ENCODE measurements at places on chromosomes 6 and 20.

DNA sequence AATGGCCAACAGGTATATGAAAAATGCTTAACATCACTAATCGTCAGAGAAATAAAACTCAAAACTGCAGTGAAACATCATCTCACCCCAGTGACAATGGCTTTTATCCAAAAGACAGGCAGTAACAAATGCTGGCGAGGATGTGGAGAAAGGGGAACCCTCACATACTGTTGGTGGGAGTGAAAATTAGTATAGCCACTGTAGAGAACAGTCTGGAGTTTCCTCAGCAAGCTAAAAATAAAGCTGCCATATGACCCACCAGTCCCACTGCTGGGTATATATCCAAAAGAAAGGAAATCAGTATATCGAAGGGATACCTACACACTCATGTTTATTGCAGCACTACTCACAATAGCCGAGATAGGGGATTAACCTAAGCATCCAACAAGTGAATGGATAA is 23.4 kb upstream of the INSM1 start:
- no peak for DNase-seq

DNA sequence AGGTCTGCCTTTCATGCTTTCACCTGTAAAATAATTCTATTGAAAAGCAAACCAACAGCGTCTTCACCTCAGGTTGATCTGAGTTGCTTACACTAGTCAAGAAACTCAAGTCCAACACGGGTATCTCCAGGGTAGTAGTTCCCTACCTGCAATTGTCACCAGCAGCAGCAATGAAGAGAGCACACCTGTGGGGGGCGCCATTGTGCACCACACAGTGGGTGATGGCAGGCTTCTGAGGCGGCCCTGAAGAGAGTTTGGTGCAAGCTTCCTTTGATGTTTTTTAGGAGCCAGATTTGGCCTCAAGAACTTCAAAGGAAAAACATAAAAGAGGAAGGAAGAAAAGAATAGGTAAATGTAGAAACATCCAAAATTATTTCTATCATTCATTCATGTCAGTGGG is 45.1 kb downstream of the KIAA0319 start:
- DNase-seq: no peak

DNA sequence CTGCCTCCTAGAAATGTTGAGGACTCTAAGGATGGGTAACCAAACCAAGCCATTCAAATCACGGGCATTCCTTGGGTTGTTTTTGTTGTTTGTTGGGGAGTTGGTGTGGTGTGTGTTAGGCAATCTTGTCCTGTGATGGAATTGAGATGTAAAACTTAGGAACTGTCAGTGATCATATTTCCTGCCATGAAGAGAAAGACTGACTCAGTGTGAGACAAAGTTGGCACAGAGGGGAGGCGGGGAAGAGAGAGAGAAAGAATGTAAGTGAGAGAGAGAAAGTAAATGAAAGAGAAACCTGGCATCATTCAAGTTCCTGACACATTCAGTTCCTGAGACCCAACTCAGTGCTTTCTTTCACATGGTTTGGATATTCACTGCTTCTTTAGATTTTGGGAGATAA is 21.6 kb upstream of the FBXO30 start:
- DNase-seq: no peak

DNA sequence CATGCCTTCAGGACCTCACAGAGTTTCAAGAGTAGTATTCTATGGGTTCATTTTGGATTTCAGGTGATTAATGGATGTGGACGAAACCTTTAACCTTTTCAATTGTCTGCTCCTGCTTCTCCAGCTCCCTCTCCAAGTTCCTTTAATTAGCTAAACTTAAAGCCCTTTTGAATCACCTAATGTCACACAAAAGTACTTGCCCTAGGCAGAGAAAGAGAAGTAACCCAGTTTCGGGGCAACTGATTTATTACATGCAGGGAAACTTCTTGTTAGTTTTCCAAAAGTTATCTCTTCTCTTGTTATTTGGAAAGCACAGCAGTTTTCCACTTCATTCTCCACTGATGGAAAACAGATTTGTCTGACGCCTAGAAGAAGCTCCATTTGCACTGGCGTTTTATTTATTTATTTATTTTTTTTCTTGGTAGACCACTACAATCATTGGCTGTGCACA is 407.7 kb upstream of the JARID2 start:
- no peak for DNase-seq

- DNase-seq: no peak
Observed at GRCh38 chr20:63626424-63627128, at the start of gene GMEB2. GMEB2 (minus strand) TSS chr20:63627101; CDS start chr20:63619397, 7,704 bp downstream.

DNA sequence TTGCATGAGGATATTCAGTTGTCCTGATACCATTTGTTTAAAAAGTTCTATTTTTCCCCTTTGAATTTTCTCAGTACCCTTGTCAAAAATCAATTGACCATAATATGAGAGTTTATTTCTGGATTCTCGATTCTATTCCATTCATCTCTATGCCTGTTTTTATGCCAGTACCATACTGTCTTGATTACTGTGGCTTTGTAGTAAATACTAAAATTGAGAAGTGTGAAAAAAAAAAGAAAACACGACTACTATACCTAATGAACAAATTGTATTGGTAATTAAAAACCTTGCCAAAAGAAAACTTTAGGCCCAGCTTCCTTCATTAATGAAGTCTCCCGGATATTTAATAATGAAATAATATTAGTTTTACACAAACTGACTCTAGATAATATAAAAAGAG is 185.7 kb downstream of the TBC1D7 start:
- DNase-seq: no peak

- DNase-seq: no peak
Observed at GRCh38 chr6:133796235-133796634, 92.7 kb upstream of the TCF21 start.

DNA sequence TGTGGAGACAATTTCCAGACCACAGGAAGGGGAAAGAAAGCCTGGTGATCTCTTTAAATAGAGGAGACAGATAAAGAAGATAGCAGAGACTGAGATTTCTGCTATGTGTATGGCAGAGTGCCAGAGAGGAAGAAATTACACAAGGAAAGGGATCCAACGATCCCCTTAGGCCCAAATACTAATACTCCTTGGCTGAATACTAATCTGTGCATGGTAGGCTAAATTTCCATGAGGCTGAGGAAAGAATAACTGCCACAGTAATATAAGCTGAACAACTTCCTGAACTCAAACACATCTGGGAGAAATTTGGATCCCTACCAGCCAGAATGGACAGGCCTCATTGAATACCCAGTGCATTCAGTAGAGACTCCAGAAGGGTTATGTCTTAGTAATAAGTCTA is 83.3 kb upstream of the TNFAIP3 start:
- no peak for DNase-seq

DNA sequence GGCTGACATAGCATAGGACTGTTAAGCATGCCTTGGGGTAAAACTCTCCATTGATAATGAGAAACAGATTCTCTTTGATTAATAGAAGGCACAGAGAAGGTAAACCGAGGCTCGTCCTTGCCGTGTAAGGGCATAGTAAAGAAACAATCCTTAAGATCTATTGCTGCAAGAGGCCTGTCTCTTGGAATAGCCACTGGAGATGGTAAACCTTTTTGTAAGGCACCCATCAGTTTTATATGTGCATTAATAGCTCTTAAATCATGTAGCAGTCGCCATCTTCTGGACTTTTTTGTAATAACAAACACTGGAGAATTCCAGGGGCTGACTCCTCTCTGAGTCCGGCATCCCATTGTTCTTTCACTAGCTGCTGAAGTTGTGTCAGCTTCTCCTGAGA is 8.4 kb upstream of the ABHD12 start:
- peak; percentile 65 for DNase-seq

GRCh38 chr6:29702519-29703103 is 20.6 kb upstream of the HLA-F start:
- DNase-seq: no peak

GRCh38 chr6:166556863-166557322 is 29.6 kb downstream of the RAMACL start:
- DNase-seq: peak; percentile 79

- DNase-seq: no peak
Observed at GRCh38 chr20:63889241-63890200, 5.4 kb upstream of the DNAJC5 start.

- DNase-seq: no peak
Observed at GRCh38 chr20:8735674-8736073, 333.2 kb upstream of the PLCB4 start.

GRCh38 chr6:123415844-123416468 is 220.8 kb downstream of the TRDN start:
- peak; percentile 85 for DNase-seq

GRCh38 chr20:13610184-13610583 is 28.5 kb downstream of the TASP1 start:
- no peak for DNase-seq

All from NCI-H2029 treated with DMSO at 0.1 percent for 48 hours (cell line).